ENCODE measurements at places on chromosomes 7 and 10. TPM values are rescaled to one million over a fixed set of nuclear protein-coding genes. Genes with fewer than 3 reads are reported as not detected.

DNA sequence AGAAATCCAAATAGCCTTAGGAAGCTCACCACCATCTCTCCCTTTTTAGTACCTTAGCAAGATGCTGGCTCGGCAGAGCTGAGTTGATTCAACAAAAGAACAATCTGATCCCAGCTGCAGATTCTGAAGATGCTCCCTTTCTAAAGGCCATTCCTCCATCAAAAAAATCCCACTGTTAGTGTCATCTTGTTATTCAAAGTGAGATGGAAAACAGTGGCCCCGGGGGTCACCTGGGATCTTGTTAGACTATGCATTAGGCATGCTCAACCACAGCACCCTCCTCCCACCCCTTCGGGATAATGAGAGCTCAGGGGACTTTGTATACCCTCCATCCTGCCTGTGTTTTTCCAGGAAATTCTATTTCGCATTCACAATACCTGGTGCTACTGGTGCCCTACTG lies 2.4 kb downstream of the NCAPG2 start:
- no peak for DNase-seq

DNA sequence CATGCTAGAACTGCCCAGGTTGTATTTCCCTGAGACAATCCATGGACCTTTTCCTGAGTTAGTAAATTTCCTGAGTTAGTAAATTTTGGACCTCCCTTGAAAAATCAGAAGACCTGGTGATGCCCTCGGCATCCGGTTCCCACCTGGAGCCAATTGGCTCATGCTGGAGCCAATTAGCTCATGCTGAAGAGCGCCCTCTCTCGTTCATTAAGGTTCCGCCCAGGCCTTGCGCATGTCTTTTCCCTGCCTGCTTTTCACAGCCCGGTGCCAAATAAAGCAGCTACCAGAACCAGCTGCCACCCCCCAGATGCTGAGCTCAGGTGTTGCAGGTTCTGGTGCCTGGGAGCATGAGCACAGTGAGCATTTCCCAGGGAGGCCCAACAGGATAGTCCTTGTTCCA lies 96.2 kb downstream of the APBB1IP start:
- DNase-seq: no peak

DNA sequence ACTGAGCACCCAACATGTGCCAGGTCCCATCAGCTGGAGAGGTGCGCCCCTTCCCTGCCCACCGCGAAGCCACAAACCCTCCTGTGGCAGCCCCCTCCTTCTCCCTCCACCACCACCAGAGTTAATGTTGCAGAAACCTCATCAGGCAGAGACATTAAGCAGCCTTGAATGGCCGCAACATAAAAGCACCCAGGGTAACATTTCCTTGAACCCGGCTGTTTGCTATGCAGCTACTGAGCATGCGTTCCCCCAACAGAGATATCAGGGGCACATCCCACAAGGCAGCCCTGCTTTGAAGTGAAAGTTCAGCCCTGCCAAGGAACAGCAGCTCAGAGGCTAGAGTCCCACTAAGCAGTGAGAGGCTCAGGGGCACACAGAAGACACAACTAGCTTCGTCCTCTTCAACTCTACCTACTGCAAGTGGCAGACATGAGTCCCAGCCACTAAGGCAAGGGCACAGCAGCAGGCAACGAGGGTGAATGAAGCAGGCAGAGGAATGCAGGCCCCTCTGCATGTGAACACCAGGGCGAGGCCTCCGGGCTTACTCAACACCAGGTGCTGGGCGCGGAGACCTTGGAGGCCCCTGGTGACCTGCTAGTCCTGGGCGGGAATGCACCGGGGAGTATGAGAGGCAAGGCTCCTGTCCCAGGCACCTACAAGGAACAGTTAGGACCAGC lies 107.4 kb downstream of the SLIT1 start:
- no peak for DNase-seq

DNA sequence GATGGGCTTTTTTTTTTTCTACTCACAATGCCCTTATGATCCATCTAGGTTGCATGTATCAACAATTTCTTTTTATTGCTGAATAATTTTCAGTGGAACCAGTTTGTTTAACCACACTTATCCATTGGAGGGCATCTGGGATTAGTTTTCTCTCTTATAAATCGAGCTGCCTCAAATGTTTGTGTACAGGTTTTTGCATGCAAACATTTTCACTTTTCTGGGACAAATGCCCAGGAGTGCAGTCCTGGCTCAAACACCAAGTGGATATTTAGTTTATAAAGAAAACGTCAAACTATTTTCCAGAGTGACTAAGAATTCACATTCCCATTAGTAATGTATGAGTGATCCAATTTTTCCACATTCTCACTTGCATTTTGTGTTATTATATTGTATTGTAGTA lies 313.4 kb downstream of the CXCL12 start:
- no peak for DNase-seq

DNA sequence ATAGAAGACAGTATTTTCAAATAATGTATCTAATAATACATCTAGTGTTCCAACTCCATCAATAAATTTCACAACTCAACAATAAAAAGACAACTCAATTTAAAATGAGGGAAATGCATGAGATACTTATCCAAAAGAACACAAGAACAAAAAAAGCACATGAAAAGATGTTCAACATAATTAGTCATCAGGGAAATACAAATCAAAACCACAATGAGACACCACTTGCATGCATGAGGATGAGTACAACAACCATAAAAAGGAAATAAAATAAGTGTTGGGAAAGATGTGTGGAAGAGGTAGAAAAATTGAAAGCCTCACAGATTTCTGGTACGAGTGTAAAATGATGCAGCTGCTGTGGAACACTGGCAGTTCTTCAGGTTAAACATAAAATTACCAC lies 111.6 kb upstream of the PTPRZ1 start:
- no peak for DNase-seq

DNA sequence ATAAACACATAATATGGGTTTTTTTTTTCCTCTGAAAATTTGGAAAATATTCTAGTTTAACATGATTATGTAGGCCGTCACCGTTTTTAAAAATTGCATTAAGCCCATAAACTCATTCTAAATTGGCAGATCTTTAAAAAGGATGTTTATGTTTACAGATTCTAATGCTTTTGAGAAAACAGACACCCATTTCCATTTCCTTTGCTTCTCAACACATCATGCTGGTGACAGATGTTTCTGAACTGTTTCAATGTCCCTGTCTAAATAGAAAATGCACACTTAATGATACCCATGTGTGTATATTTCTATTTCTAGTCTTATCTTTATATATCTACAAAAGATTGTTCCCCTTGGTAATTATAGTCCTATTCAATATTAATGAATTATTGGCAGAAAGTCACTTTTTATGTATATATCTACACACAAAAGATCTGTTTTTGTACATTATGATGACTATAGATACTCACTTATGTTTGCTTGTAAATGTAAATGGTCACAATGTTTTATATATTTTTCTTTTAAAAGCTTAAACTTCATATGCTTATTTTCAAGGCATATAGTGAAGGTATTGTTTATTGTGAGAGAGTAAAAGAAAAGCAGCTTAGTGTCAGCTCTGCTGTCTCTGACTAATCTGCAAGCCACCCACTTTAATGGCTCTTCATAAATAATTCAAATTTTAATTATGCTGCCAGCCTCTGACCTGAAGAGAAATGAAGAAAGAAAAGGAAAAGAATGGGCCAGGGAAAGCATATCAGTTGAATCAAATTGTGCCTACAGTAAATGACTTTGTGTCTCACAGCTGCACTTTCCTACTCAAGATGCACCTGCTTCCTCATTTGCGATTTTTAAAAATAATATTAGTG lies 179.4 kb downstream of the CACNA2D1 start:
- no peak for DNase-seq

GRCh38 chr7:4944939-4945338 lies 14.0 kb downstream of the MMD2 start:
- DNase-seq: no peak

- DNase-seq: peak; percentile 38
Observed at GRCh38 chr7:38374507-38374906, 101.1 kb upstream of the TARP start.

GRCh38 chr7:149191851-149192250 lies 3.5 kb upstream of the ZNF282 start:
- no peak for DNase-seq

Gene CTAGE15
- not detected for total RNA-seq

Gene HOXA13
- not detected for total RNA-seq

Gene FAM241B
- 6.7 TPM for total RNA-seq

Measured in left cardiac atrium (tissue), 4 donors.